ENCODE measurements at places on chromosomes 1 and 21. TPM values are rescaled to one million over a fixed set of nuclear protein-coding genes. Genes with fewer than 3 reads are reported as not detected.

The ERO1B gene
- 2.4 TPM for polyA plus RNA-seq

The CDA gene
- polyA plus RNA-seq, result 16.4 TPM

The SORT1 gene
- 10.9 TPM for polyA plus RNA-seq

The HLCS gene
- 5.0 TPM for polyA plus RNA-seq

The LDLRAD2 gene
- 5.8 TPM for polyA plus RNA-seq

The MPL gene
- polyA plus RNA-seq, result not detected

The OR2M3 gene
- not detected for polyA plus RNA-seq

The NPL gene
- polyA plus RNA-seq, result 2.4 TPM

The EXO1 gene
- polyA plus RNA-seq, result 16.2 TPM
